Inflammatory macrophage treated with lipopolysaccharide for 4 hours (primary cell): ENCODE measurements at places on chromosomes 11 and 22.

GRCh38 chr11:67431346-67432249, 3.3 kb downstream of the RPS6KB2 start:
- no peak for DNase-seq

- DNase-seq: no peak
Observed at GRCh38 chr11:70351646-70352045, 46.7 kb upstream of the CTTN start.

GRCh38 chr22:45686004-45686403, 14.4 kb downstream of the ATXN10 start:
- DNase-seq: no peak

GRCh38 chr22:43723816-43724215, 88.3 kb downstream of the EFCAB6 start:
- peak; percentile 3 for DNase-seq

DNA sequence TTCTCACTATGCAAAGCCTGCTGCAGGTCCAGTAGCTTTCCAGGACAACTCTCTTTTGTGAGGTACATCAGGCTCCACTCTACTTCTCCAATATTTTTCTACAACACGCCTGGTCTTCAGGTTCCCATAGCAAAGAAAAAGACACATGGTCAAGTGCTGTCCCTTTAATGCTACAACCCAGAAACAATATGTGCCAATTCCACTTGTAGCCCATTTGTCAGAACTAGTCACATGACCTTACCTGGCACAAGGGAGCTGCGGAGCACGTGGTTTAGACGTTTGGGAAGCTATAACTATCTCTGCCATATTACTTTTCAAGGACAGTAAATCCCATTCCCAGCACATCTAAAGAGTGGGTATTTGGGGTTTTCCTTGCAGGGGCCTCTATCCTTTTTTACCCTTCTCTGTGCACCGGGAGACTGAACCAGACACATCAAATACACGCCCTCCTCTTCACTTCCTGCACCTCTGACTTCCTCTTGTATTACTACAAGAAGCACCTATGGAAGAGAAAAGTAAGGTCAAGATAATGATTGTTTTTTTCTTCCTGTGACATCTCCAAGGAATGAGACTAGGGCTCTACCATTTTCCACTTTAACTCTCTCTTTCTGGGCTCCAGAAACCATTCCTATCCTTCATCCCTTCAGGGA, 237.6 kb downstream of the ETS1 start:
- no peak for DNase-seq

- DNase-seq: peak; percentile 53
Observed at GRCh38 chr11:117045196-117045595, 53.0 kb downstream of the SIK3 start.

GRCh38 chr22:48053973-48054372, 1291.5 kb downstream of the TBC1D22A start:
- DNase-seq: no peak

DNA sequence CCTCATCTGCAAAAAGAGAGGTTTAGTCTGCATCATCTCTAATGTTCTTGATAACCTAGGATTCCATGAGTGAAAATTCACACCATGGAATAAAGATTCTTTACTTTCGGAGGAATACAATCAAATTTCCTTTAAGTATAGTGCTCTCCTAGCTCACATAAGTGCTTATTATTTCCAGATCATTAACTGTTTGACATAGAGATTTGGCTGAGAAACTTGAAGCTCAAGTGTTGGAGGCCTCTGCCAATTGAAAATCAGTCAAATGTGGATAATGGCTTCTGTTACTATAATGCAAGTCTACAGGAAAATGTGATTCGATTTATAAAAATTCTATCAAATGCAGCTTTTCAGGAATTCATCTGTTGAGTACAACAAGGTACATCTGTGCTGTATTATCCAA, 144.6 kb downstream of the KIF18A start:
- no peak for DNase-seq

GRCh38 chr11:6648501-6648900, 7.1 kb downstream of the DCHS1 start:
- DNase-seq: peak; percentile 68

GRCh38 chr22:35601013-35601580, 16.0 kb downstream of the MB start:
- DNase-seq: no peak

DNA sequence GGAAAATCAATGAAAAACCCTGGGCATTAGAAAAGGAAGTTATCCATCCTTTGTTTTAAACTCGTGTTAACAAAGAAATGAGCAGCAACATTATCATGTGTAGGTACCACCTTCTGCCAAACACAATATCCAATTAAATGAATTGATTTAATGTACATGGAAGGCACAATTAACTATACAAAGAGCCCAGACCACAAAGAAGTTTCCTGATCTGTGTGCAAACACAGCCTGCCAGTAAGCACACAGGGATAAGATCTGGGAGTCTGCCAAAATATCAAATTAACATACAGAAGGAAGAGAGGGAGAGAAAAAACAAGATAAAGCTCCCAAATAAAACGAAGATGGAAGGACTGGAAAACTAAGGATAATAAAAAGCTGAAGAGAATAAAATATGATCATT, 54.1 kb upstream of the SLC25A1 start:
- no peak for DNase-seq

- DNase-seq: no peak
Observed at GRCh38 chr11:130428316-130429119, at the start of gene ADAMTS8. TSS of gene ADAMTS8 (minus strand) at chr11:130428609. CDS start at chr11:130428286, 323 bp downstream.

- DNase-seq: no peak
Observed at GRCh38 chr11:111461460-111462235, 50.5 kb downstream of the BTG4 start.

DNA sequence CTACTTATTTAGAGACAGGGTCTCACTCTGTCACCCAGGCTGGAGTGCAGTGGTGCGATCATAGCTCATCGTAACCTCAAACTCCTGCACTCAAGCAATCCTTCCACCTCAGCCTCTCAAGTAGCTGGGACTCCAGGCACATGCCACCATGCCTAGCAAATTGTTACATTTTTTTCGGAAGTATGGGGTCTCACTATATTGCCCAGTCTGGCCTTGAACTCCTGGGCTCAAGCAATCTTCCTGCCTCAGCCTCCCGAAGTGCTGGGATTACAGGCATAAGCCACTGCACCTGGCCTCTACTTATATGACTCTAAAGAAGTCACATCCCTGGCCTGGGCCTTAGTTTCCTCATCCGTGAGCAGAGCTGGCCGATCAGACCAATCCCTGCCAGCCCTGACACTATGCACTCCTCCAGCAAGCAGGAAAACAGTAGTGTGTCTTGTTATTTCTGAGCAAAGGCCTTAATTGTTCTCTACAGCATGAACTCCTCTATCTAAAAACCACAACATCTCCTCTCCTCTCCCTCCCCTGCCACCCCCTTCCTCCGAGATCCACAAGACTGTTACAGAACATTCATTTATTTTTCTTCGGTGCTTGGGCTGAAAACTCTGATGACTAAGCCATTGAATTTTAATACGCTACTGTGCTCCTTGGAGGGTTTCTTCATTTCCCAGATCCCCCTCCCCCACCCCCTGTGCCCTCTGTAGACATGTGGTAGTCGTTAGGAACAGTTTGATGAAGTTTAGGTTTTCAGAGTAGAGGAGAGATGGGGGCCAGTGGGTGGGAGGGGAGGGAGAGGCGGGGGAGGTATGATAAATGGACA, 91.5 kb downstream of the ABTB2 start:
- no peak for DNase-seq

DNA sequence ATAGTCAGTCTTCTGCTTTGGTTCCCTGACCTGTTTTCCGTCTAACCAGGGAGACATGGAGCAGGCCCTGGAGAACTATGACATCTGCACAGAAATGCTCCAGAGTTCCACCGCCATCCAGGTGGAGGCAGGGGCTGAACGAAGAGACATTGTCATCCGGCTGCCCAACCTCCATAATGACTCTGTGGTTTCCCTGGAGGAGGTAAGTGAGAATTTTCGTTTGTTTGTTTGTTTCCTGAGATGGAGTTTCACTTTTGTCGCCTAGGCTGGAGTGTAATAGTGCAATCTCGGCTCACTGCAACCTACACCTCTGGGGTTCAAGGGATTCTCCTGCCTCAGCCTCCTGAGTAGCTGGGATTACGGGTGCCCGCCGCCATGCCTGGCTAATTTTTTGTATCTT, 52.9 kb downstream of the CABIN1 start:
- no peak for DNase-seq

GRCh38 chr11:112289588-112290492, 29.2 kb upstream of the PLET1 start:
- peak; percentile 68 for DNase-seq

GRCh38 chr11:64247729-64248531, 1.2 kb upstream of the PPP1R14B start:
- DNase-seq: no peak

GRCh38 chr22:36405671-36406538, 18.1 kb upstream of the MYH9 start:
- DNase-seq: peak; percentile 83

DNA sequence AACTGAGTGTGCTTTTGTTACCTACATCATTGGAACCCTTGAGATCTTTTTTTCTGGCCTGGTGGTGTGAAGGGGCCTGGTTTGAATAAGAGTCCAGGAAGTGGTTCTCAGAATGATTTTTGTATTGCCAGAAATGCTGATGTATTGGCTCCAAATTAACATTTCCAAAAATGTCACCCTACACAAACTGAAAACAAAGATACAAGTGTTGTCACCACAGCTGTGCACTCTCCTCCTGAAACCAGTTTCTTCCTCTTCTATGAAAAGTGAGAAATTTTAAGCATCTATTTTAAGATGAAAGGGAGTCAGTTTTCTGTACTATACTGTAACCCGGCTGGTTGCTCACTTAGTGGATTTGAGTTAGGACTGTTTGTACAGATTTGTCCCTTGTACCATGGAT, 218.8 kb downstream of the PGR start:
- DNase-seq: no peak

DNA sequence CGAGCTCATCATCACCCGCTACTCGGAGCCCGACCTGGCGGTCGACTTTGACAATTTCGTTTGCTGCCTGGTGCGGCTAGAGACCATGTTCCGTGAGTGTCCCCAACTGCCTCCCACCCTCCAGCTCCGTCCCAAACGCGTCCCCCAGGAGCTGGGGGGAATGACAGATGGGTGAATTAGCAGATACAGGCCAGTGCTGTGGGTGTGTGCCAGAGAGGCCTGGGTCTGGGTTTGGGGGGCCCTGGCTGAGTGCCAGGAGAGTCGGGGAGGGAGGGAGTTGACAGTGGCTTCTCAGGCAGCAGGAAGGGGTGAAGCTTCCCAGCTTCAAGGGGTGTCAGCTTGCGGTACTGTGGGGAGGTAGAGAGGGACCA, 28.6 kb downstream of the CAPN1 start:
- no peak for DNase-seq

- no peak for DNase-seq
Observed at GRCh38 chr22:50170453-50171318, at the start of gene PANX2. TSS of gene PANX2 (plus strand) at chr22:50170731. CDS start at chr22:50170731, 0 bp downstream.

GRCh38 chr11:74072721-74073120, 63.8 kb upstream of the UCP3 start:
- DNase-seq: no peak

DNA sequence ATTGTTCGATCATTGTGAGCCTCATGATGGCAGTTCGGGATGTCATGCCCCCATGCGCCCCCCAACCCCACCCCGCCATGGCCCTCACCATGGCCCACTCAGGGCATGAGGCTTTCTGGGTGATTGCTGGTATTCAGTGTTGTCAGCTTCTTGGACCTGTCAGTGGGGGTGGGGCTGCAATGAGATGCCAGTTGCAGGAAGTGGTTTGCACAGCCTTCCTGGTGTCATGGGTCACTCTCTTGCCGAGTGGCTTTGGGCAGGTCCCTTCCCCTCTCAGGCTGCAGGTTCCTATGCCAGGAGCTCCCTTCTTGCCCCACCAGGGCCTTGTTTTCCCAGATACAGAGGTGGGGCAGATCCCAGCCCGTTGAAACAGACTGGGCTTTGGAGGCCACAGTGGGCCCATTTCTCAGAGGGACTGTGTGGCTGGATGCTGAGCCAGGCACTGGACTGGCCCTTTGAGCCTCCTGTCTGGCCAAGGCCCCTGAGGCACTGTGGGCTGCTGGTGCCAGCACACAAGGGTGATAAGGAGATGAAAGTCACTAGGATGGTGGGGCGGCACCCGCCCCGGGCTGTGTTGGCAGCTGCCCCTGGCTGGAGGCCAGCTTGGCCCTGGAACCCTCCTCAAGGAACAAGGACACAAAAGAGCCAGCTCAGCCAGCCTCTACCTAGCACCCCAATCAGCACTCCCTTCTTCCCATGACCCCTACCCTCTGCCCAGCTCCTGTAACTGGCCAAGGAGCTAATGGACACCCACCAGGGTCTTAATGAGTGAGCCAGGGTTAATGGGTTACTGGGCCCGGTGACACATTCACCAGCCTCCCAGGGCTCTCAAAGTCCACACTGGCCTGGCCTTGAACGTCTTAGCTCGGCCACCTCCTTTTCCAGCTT, 1.5 kb upstream of the GGT1 start:
- DNase-seq: peak; percentile 28
